ENCODE measurements at places on chromosomes 5 and 9. TPM values are rescaled to one million over a fixed set of nuclear protein-coding genes. Genes with fewer than 3 reads are reported as not detected.

DNA sequence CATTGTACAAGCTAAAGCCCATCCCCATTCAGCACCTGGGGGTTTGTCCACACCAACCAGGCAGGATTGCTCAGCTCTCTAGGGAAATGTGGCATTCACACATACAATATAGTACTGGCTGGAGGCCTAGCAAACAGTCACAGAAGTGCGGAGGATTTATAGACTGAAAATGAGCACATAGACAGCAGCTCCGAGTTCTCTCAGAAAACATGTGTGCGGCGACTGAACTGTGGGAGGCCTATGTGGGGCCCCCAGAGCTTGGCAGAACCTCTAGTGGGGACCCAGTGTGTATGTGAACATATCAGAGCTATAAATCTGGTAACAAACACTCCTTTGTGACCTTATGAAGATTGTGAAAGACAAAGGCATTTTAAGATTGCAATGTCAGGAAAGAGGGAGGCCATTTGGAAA lies 431.1 kb downstream of the DTWD2 start:
- no peak for DNase-seq

DNA sequence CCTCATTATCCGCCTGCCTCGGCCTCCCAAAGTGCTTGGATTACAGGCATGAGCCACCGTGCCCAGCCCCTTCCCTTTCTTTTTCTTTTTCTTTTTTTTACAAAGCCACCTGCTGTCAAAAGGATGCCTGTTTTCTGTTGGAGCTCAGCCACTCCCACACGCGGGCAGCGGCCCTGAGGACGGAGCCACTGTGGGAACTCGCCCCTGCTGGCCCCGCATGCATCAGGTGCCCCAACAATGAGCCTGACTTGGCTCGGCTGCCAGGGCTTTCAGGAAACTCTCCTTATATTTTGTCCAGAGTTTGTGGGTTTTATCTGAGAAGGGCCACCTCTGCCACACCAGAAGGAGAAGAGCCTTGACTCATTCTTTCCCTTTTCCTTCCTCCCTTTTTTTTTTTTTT lies 37.1 kb upstream of the LRRC14B start:
- no peak for DNase-seq

- no peak for DNase-seq
Observed at GRCh38 chr5:6370580-6370979, 7.8 kb downstream of the MED10 start.

HOMER1 gene
- total RNA-seq = 2.3 TPM

SLC2A8 gene
- total RNA-seq = 4.1 TPM

DNA sequence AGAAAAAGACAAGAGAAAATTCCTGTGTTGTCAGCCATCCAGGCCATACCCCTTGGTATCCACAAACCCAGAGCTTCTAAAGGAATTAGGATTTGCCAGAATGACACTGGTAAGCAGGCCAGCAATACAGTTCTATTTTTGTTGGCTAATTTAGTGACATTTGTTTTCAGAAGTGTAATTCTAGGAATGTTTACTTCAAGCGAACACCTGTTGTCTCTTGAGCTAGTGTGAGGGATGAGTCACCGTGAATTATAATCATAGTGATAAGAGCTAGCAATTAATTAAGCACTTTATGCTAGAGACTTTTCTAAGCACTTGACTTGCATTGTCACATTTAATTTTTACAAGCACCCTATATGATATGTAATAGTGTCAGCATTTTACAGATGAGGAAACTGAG lies 99.2 kb downstream of the PRKACG start:
- no peak for DNase-seq

NOTCH1 gene
- total RNA-seq = 70.2 TPM

PRLR gene
- total RNA-seq = not detected

DNA sequence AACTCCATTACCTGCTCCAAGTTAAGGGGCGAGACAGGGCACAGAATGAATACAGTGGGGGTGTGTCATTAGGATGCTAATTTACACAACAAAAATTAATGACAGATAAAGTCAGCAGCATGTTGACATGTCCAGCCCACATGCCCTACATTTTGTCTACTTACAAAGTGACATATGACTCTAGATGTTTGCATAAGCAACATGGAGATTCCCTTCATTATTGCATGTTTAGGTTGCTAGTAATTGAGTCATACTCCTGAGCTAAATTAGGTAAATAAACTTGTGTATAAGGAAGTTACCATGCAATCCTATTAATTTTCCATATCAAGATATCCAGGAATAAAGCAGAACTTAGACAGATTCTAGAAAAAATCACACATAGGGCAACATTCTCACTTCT lies 232.2 kb downstream of the PDE4D start:
- no peak for DNase-seq

MIGA2 gene
- 62.1 TPM for total RNA-seq

- peak; percentile 76 for DNase-seq
Observed at GRCh38 chr5:151126199-151126645, 31.4 kb downstream of the ANXA6 start.

- no peak for DNase-seq
Observed at GRCh38 chr9:94894094-94894699, 167.7 kb downstream of the AOPEP start.

PLEKHG4B gene
- total RNA-seq = 0.03 TPM

- DNase-seq = no peak
Observed at GRCh38 chr5:134097211-134097749, 17.2 kb upstream of the TCF7 start.

DNA sequence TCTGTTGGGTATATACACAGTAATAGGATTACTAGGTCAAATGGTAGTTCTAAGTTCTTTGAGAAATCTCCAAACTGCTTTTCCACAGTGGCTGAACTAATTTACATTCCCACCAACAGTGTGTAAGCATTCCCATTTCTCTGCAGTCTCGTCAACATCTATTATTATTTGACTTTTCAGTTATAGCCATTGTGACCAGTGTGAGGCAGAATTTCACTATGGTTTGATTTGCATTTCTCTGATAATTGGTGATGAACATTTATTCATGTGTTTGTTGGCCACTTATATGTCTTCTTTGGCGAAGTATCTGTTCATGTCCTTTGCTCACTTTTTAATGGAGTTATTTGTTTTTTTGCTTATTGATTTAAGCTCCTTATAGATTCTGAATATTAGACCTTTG lies 596.2 kb upstream of the DAB2 start:
- DNase-seq = no peak

C9orf153 gene
- 0.30 TPM for total RNA-seq

DNA sequence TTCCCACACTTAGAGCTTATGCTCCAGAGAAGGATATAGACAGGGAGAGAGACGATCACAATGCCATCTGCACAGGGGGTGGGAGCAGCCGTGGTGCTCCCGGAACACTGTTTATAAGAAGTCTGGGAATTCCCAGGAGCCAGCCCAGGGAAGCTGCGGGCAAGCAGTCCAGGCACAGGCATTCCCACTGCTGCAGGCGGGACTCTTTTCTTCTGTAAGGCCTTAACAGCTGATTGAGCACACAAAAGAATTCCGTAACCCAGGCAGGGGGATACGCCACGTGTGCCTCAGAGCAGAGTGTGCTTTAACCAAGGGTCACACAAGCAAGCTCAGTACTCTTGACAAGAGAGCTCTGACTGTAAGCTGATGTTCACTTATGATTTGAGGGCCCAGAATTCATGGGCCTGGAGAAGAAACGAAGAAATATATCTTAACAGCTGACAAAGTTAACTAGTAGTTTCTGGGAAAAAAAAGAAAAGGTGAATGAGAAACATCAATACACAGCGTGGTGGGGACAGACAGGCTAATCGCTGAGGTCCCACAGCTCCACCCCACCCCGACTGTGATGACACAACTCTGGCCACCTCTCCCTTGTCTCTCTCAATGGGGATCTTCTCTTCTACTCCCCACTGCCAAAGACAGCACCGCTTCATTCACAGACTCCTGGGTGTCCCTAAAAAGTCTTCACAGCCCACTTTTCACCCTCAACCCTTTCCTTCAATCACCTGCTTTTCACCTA lies 85.9 kb upstream of the SIMC1 start:
- DNase-seq = no peak

GRCh38 chr9:3137347-3137695 lies 293.4 kb upstream of the PUM3 start:
- no peak for DNase-seq

ANKRD18B gene
- not detected for total RNA-seq
